Small intestine (tissue), 16 donors: ENCODE measurements at places on chromosomes 7 and 10. TPM values are rescaled to one million over a fixed set of nuclear protein-coding genes. Genes with fewer than 3 reads are reported as not detected.
A peak's percentile ranks its signal among the peaks of the same experiment; 100 is the strongest.

Gene CRTAC1
- polyA plus RNA-seq, result 2.3 TPM

DNA sequence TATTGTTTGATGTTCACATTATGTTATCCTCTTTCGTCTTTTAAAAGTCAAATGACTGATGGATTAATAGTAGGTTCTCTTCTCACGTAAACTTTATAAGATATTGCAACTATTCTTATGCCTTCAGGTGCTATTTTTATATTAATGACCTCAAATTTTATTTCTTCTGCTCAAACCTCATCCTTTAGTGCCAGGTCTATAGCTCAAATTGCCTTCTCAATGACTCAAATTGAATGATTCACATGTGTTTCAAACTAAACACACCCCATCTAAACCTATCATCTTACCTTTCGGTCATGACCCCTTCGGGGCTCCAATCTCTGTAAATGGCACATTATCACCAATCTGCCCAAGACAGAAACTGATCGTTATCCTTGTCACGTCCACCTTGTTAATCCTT is 22.0 kb upstream of the LIPF start:
- DNase-seq, result no peak

Gene SDK1
- 2.1 TPM for polyA plus RNA-seq

GRCh38 chr7:85488406-85488805 is 301.6 kb upstream of the SEMA3D start:
- no peak for DNase-seq

- DNase-seq, result no peak
These were observed 349.6 kb downstream of the DNAJB6 start for GRCh38 chr7:157686285-157686894.

DNA sequence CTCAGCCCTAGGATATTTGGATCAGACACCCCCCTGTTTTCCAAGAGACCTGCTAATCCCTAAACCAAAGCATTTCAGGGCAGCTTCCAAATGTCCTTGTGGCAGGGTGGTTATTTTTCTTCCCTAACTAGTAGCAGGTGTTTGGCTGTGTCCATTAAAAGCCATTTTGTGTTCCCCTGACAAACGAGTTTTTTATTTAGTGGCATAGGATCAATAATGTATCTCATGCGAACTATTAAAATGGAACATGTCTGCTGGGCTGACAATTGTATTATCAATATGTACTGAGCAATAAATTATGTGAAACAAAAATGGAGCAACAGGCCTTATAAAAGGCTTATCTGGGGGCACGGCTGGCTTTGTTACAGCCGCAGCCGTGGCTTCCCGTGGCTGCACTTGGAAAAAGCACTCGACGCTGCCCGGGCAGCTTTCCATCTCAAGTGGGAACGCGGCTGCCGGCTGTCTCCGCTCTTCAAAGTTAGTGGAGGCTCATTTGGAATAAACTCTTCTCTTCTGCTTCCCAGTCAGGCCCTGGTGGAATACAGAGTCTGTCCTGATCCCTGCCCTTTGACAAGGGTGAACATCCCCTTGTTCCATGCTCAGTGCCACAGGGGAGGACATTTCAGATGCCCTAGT is 554.3 kb downstream of the TYW1 start:
- no peak for DNase-seq

- no peak for DNase-seq
These were observed 291.7 kb downstream of the THSD7A start for GRCh38 chr7:11540271-11540761.

GRCh38 chr7:25565949-25566348 is 337.7 kb upstream of the NPVF start:
- peak; percentile 65 for DNase-seq

GRCh38 chr10:132587175-132587574 is 49.6 kb downstream of the INPP5A start:
- DNase-seq, result no peak

DNA sequence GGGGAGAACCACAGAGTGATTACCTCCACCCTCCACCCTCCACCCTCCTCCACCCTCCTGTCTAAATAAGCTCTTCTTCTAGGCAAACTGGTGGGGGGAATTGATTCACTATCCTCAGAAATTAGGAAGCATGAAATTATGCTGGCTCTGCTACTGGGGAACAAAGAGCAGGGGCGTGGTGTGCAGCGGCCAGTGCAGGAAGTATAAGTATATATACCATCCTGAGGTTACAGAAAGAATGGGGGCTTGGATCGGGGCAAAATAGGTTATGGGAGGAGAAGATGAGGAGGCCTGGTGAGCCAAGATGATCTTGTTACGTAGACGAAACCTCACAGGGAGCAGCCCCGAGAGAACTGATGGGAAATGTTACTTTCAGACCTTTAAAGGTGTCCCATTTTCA is 49.1 kb downstream of the SYPL1 start:
- DNase-seq, result no peak

DNA sequence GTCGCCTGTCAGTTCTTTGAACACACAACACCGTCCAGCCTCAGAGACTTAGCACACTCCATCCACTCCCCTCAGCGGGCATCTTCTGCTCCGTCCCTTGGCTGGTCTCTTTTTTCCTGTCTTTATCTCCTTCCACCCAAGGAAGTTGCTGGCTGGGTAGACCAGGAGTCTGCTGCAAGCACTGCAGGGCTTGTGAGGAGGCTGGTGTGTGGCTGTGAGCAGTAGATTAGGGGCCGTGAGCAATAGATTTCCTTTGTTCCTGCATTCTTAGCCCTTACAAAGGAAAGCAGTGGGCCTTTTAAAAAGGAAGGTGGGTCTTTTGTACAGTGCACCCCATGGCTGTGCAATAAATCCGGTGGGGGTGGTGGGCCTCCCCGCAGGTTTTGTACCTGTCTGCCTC is 100.3 kb upstream of the BTBD16 start:
- no peak for DNase-seq

DNA sequence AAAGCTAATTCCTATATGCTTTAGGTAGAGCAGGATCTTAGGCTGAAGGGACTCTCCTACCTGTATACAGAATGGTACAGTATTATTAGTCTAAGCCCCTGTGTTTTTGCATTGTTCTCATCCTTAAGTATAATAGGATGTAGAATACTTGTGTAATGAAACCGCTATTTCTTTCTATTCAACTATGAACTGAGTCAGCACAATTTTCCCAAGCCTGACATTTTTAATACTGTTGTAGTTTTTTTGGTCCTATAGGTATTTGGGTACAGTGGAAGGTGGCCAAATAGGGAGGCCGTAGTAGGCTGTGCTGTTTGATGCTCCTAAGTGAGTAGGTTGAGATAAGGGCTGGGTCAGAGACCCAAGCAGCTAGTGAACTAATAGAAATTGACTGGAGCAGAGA is 205.1 kb downstream of the MACC1 start:
- DNase-seq, result no peak

- peak; percentile 32 for DNase-seq
These were observed 333 bp downstream of the SMNDC1 start for GRCh38 chr10:110304394-110304779.

DNA sequence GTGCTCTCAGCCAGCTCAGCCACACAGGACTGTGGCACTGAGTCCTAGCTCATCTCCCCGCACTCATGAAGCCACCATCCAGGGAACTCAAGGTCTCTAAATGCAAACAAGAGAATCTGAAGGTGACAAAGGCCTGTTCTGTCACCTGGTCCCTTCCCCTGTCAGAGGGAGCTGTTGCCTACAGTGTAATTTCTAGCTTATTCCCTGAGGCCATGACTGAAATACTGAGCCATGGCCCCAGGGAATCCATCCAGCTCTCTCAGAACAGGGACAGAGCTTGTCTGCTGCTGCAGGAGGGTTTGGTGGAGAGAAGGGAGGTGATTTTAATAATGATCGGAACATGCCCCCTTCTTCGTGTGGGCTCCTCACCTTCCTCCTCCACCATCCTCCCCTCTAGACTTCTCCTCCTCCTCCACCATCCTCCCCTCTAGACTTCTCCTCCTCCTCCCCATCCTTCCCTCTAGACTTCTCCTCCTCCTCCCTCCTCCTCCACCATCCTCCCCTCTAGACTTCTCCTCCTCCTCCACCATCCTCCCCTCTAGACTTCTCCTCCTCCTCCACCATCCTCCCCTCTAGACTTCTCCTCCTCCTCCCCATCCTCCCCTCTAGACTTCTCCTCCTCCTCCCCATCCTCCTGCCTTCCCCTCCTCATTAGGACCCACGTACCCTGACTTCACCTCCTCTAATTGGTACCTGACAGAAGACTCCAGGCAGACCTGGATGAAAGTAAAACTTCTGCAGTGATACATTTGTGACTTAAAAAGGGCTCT is 338.0 kb upstream of the MKI67 start:
- DNase-seq, result peak; percentile 27

DNA sequence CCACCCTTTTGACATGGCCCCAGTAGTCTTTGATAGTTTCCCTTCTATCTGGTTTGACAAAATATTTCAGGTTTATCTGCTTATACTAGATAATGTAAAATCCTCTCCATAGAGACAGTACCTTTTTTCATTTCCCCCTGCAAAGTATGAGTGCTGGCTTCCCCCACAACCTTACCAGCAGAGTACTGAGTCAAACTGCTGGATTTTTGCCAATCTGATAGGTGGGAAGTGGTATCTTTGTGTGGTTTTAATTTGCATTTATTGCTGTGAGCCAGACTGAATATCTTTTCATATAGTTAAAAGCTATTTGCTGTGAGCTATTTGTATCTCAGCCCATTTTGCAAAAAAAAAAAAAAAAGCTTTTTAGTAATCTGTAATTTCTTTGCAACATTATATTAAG is 32.1 kb upstream of the HECTD2 start:
- DNase-seq, result no peak

DNA sequence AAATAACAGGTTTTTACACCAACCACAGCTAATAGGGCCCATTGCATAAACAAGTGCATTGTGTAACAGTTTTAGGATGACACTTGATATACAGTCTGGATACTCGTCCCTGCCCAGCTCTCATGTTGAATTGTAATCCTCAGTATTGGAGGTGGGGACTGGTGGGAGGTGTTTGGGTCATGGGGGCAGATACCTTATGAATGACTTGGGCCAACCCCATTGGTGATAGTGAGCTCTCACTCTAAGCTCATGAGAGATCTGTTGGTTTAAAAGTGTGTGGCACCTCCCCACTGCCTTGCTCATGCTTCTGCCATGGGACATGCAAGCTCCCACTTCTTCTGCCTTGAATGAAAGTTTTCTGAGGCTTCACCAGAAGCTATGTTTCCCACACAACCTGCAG is 136.7 kb downstream of the PDE1C start:
- DNase-seq, result no peak

Gene NXPH1
- not detected for polyA plus RNA-seq

DNA sequence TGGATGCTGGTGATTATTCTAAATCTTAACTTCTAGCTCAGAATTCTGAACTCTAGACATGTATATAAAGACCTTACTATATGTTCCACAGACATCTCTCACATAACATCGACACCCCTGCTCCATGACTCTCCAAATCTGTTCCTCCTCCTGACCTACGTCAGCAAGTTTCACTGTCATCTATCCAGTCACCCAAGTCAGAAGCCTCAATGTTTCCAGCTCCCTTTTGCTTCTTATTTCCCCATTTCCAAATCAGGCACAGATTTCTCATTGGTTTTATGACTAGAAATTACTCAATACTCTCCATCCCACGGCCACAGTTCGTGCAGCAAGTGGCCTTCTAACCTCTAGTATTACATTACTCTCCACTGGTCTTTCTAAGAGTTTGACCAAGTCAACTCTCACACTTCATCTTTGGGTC is 28.5 kb downstream of the EPC1 start:
- no peak for DNase-seq

DNA sequence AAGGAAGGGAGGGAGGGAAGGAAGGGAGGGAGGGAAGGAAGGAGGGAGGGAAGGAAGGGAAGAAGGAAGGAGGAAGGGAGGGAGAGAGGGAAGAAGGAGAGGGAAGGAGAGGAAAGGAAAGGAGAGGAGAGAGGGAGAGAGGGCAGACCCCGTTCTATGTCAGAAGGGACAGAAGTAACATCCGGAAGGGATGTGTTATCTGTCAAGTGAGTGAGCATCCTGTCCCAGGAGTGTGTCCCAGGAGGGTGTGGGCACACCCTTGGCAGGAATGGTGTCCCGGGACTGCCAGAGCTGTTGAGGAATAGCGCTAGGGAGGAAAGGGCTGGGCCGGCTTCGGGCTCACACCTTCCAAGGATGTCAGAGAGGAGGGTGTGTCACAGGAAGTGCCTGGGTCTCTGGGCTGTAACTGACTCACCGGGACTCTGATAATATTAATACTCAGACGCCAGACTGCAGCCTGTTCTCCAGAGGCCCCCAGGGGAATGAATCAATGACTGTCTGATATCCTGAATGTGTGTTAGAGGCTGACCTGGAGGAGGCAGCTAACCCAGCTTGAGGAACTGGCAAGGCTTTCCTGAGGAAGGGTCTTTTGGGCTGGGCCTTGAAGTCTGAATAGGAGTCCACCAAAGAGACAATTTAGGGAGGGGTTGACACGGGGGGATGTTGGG is 125.6 kb upstream of the TNRC18 start:
- peak; percentile 99 for DNase-seq

DNA sequence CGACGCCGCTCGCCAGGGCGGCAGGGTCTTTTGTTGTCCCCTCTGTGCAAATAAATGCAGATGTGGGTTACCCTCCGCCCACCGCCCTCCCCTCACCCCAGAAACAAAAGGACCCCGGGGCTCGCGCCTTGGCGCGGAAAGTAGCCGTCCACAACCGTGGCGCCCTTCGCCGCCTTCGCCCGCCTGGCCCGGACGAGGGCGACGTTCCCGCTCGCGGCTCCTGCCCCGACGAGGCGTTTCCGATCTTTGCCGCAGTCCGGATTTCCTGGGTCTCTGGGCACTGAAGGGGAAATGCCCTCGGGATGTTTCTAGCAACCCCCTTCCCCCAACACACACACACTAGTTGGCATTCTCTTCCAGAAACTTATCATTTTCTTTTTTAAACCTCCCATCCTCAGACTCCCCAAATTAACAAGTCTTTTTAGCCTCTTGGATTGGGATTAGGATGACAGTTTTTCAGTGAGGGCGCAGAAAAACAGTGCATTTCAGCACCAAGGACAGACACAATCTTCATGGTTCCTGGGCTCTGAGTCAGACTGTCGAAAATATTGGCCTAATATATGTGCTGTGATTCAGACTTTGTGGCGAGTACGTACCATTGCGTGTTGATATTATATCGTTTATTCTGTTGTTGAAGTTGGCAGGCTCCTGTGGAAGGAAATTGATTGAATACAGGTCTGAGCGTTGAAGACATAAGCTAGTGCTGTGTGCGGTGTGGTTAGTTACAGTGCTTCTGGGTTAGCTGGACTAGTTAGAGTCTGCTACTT is 771 bp downstream of the PHYHIPL start:
- peak; percentile 81 for DNase-seq

GRCh38 chr7:116177009-116177408 is 33.3 kb upstream of the TES start:
- no peak for DNase-seq

DNA sequence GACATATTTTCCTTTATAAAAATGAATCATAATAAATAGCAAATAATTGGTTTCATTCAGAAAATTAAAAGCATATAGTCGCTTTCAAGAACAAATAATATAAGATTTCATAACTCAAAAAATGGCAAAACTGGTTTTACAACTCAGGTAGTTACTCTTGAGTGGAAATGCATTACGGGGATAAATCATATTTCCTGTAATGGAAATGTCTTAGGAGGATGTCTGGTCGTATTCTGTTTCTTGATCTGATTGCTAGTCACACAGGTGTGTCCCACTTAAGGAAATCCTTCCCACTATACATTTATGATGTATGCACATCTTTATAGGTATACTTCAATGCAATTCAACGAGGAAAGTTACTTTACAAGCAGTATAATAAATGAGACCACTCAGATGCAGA is 20.7 kb downstream of the NRAP start:
- no peak for DNase-seq
